ENCODE measurements at places on chromosomes 2 and 18.

DNA sequence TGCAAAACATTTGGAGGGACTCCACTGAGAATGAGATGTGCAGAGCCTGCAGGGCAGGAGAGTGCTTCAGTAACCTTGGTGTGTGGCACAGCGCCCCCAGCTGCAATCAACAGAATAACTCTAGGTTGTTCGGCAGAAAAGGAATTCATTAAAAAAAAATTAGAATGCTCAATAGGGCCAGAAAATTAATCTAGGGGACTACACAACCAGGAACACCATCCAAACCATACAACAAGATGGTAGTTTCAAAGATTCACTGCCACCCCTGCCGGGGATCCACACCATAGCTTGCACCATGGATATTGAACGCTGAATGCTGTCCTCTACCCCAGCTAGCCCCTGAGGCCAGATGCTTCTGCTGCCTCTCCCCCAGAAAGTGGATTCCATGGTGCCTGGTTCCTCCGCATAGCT lies 50.1 kb downstream of the THUMPD2 start:
- DNase-seq = peak; percentile 13

GRCh38 chr18:41928581-41928980 lies 26.5 kb upstream of the PIK3C3 start:
- no peak for DNase-seq

DNA sequence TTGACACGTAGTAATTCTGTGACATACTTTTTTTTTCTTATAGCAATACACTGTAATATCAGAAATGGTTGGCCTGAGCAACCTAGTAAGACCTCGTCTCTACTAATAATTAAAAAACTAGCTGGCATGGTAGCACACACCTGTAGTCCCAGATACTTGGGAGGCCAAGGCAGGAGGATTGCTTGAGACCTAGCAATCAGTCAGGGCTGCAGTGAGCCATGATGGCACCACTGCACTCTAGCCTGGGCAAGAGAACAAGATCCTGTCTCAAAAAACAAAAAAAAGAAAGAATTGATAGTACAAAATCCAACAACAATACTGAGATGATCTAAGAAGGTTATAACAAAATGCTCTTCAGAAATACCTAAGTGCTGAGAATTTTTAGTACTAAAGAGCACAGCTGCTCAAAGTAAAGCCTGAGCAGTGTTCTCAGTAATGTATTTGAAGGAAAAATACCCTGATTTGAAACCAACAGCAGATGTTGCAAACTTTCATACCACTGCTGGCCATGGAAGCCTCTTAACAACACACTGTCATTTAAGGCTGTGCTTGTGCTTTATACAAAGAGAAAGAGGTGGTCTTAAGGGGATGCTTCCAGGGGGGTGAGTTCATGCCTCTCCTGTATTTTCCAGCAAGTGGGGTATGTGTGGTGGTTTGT lies 132.6 kb upstream of the CDCA7 start:
- DNase-seq = no peak

DNA sequence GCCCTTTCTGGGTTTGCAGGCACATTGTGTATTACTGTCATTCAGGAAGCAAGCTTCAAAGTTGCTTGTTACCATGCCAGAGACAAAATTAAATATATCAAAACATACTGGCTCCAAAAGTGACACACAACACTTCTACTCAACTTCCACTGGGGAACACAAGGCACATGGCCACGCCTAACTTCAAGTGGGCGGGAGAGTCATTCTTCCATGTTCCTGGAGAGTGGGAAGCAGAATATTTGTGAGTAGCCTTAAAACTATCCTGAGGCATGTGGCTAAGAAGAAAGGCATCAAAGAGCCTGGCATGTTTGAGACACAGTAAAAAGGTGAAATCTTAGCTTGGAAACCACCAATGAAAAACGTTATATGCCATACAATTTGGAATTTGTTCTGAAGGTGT lies 90.5 kb upstream of the TACR1 start:
- no peak for DNase-seq

- DNase-seq = no peak
These were observed 18.6 kb downstream of the GAREM2 start for GRCh38 chr2:26191316-26192159.

GRCh38 chr18:58337285-58337684 lies 291.6 kb downstream of the ALPK2 start:
- no peak for DNase-seq

- DNase-seq = no peak
These were observed 25.2 kb downstream of the SPRED2 start for GRCh38 chr2:65407240-65407639.

DNA sequence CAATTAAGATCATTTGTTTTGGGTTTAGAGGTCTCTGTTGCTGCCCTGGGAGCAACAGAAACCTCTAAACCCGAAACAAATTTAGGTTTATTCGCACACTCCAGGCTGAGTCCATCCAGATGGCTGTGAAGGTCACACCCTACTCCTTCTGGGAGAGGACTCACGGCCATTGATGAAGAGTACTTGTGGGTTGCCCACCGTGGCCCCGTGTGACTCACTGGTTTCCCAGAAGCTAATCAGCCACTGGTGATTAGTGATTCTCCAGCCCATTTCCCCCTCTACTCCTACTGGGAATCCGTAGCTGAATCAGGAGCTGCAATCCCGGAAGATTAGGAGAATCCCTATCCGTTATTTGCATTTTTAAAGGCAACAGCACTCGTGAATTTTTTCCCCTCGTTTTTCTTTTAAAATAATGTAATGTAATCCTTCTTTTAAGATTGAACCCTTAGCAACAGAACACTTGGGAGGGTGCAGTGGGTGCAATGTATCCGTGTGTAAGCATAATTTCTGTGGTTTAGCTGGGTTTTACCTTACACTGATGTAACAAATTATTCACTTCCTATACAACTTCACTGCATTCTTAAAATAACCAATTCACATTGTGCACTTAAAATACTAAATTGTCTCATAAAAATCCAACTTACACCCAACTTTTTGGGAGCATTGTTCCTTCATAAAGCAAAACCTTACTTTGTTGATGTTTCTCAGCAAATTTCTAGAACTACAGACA lies 27.5 kb upstream of the EPAS1 start:
- no peak for DNase-seq

- DNase-seq = no peak
These were observed 31.7 kb upstream of the GPR17 start for GRCh38 chr2:127614246-127614645.

DNA sequence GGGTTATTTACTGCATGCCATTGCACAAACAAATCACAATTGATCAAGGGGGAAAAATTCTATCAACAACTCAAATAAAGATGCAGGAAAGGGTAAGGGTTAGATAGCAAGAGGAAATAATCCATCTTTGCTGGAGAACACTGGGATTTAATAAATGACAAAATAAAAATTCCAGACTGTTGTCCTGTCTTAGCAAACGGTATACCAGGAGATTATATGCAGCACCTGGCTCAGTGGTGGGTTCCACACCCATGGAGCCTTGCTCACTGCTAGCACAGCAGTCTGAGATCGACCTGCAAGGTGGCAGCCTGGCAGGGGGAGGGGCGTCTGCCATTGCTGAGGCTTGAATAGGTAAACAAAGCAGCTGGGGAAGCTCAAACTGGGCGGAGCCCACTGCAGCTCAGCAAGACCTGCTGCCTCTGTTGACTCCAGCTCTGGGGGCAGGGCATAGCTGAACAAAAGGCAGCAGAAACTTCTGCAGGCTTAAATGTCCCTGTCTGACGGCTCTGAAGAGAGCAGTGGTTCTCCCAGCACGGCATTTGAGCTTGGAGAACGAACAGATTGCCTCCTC lies 296.5 kb upstream of the THSD7B start:
- DNase-seq = no peak

DNA sequence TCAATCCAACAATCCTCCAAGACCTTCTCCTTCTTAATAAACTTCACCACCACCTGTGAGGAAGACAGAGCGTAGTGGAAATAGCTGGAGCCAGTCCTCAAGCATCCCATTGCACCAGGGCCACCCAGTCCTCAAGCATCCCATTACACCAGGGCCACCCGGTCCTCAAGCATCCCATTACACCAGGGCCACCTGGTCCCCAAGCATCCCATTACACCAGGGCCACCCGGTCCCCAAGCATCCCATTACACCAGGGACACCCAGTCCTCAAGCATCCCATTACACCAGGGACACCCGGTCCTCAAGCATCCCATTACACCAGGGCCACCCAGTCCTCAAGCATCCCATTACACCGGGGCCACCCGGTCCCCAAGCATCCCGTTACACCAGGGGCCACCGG lies 13.3 kb upstream of the MTERF4 start:
- DNase-seq = no peak

GRCh38 chr2:33126552-33126951 lies 179.8 kb downstream of the LTBP1 start:
- no peak for DNase-seq

GRCh38 chr2:238092486-238093035 lies 7.6 kb upstream of the ESPNL start:
- DNase-seq = no peak

DNA sequence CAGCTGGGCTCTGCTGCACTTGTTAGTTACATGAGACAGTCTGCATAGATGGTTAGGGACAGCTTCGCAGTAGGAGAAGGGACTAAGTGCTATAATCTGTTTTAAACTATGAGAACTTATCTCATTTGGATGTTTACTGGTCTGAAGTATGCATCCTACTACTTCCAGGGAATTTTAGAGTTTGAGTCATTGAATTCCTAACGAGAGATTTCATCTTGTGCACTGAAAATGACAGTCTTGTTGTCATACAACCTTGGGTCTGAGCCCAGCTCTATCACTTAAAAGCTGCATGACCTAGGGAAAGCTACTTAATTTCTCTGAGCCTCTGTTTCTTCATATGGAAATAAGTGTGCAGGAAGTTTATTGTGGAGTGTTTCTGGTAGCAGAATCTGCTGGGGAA lies 78.4 kb downstream of the TRIM43 start:
- DNase-seq = no peak

GRCh38 chr2:33583194-33583938 lies 15.7 kb downstream of the FAM98A start:
- DNase-seq = peak; percentile 82

- no peak for DNase-seq
These were observed 126.8 kb downstream of the SLC8A1 start for GRCh38 chr2:40325116-40325515.

DNA sequence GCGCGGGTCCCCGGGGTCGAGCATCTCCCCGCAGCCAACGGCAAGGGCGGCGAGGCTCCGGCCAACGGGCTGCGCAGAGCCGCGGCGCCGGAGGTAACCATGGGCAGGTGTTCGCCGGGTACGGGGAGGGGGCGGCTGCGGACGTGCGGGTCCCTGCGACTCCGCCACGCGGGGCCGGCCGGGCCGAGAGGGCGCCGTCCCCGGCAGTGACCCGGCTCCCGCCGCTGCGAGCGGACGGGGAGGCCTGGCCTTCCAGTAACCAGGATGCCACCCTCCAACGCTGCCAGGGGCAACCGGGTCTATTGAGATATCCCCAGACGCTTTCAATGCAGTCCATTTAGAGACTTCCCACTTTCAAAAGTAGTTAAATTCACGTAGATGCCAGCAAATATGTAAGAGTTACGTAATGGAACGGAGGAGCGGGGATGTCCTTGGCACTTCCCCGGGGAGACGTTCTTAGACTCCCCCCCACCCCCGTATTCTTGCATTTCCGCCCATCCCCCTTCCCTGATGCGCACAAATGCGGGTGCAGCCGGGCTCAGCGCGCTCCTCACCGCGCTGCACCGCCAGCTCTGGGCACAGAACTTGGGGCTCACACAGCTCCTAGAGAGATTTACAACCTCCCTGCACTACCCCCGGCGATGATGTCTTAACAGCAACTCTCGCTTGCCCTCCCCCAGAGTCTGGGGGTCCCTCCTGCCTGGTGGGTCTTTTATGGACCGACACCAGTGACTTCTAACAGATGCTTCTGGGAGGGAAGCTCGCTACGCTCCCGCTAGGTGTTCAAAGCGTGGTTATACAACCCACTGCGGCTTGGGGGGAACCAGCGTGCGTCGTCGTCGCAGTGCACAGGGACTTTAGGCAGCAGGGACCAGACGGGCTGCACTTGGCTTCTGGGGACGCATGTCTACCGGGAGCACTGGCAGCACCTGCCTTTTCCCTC lies 657 bp downstream of the SGPP2 start:
- no peak for DNase-seq

DNA sequence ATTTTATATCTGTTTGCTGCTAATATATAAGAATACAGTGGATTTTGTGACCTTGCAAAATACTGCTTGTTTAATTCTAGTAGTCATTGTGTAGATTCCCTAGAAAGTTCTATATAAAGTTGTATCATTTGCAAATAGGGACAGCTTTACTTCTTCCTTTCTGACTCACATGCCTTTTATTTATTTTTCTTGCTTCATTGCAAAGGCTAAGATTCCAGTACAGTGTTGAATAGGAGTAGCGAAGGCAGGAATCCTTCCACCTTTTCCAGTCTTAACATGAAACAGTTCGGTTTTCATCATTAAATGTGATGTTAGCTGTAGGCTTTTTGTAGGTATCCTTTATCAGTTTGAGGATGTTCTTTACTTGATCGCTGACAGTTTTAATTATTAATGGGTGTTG lies 58.1 kb downstream of the DGKD start:
- DNase-seq = no peak

DNA sequence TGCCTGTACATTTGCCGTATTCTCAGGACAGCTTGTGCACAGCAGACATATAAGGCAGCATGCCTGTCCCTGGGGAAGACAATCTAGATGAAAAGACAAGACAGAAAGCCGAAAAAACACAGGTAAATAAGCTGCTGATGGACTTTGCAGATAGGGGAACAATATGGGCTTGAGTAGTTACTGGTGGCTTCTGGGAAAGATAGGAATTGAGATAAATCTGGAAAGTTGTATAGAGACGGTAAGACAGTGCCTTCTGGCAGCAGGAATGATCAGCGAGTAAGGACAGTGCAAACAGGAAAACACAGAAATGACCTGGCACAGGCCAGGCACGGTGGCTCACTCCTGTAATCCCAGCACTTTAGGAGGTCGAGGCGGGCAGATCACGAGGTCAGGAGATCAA lies 70.2 kb downstream of the FAM124B start:
- DNase-seq = no peak

- DNase-seq = no peak
These were observed 20.8 kb upstream of the CHN1 start for GRCh38 chr2:175025946-175026345.

GRCh38 chr2:127398239-127398590 lies 10.4 kb upstream of the MAP3K2 start:
- DNase-seq = no peak

- DNase-seq = peak; percentile 56
These were observed 105.6 kb upstream of the LDLRAD4 start for GRCh38 chr18:13112982-13113381.

DNA sequence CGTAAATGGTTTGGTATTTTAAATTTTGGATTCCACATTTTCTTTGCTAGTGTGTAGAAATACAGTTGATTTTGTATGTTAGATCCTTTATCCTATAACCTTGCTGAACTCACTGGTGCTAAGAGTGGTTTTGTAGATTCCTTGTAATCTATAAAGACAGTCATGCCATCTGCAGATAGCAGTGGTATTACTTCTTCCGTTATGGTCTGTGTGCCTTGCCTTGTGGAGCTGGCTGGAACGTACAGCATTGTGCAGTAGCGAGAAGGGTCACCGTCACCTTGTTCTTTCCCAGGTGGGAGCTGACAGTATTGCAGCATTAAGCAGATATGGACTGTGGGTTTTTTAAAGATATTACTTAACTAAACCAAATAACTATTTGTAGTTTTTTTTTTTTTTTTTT lies 33.7 kb downstream of the ATP9B start:
- no peak for DNase-seq

Data from hippocampal formation (tissue), 2 donors.